ENCODE measurements at places on chromosomes 5 and 9.

DNA sequence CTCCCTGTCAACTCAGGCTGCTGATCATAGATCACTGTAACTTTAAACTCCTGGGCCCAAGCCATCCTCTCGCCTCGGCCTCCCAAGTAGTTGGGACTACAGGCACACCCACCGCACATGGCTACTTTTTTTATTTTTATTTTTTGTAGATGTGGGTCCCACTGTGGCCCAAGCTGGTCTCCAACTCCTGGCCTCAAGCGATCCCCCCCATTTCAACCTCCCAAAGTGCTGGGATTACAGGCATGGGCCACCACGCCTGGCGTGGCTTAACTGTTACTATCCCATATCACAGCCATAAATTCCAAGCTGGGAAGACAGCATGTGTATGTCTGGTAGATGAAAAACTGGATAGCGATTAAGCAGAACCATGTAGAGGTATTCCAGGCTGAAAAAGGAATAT lies 1.0 kb downstream of the HDAC3 start:
- no peak for DNase-seq

- DNase-seq: no peak
Observed at GRCh38 chr9:5479994-5480694, 29.8 kb downstream of the CD274 start.

GRCh38 chr5:55763746-55764420 lies 26.0 kb downstream of the DDX4 start:
- DNase-seq: no peak

DNA sequence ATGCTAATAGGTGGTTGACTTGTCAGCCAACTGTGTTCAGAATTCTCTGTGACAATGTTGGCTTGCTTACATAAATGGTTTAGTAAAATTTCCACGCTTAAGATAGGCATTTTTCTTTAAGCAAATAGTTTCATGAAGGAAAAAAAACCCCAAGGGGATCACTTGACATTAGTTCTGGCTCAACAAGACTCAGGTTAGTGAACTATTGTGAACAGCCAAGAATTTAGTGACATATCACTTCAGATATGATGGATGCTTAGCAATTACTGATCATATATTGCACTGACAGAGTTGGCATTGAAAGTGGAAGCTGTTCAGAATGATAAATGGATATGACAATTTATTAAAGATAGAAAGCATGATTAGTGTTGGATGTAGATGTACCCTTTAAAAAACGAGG lies 218.5 kb downstream of the TMEM232 start:
- no peak for DNase-seq

DNA sequence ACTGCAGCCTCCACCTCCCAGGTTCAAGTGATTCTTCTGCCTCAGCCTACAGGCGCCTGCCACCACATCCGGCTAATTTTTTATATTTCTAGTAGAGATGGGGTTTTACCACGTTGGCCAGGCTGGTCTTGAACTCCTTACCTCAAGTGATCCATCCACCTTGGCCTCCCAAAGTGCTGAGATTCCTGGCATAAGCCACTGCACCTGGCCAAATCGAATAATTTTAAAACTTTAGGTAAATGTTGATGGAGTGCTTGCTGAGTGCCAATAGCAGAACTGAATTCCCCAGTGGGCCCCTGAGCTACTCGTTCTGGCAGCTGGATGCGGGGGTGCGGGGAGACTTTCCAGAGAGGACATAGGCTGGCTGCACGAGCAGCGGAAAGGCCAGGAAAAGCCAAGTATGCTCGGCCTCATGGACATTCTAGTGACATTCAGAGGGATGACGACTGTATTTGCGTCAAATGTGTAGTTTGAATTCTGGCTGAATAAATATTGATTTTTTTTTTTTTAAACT lies 16.8 kb downstream of the TRAF2 start:
- no peak for DNase-seq

- DNase-seq: no peak
Observed at GRCh38 chr9:131234799-131235479, 41.4 kb downstream of the FAM78A start.

- no peak for DNase-seq
Observed at GRCh38 chr5:159459951-159460538, 129.8 kb upstream of the IL12B start.

GRCh38 chr5:177538876-177539275 lies 15.5 kb downstream of the FAM193B start:
- no peak for DNase-seq

DNA sequence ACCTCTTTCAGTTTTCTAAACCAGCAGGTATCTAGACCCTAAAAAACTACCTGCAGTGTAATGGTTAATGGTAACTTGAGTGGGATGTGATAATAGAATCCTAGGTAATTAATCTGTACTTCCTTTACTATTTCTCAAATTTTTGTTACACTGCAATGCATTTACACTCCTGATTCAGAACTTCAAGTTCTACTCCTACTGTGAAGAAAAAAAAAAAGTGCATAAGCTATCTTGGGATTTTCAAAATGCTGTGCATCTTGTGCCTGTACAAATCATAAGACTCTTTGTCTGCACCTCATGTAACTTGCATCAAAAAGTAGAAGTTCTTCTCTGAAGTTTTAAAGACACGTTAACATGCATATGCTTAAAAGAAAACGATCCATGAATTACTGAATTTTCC lies 554.1 kb downstream of the CETN3 start:
- no peak for DNase-seq

DNA sequence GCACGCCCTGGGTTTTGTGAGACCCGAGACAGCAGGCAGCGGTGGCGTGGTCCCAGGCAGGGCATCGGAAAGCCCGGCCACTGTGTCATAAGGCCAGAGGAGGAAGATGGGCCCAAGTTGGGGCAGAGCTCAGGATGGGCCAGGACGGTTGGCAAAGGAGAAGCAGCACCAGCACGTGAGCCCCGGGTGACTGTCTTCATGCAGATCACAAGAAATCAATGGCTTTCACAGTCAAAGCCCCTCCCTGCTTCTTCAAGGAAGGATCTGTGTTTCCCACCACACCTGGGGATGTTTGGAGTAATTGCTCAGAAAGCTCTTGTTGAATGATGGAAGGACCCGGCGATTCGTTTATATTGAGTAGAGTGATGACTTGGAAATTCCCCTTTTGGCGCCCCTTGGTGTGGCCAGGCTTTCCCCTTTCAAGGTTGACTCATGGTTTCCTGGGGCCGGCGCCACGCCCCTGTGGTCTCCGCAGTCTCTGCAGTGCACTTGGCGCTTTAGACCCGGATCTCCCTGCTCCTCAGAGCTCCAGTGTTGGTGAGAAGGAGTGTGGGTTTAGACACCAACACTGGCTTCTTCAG lies 52.1 kb downstream of the IL31RA start:
- no peak for DNase-seq

DNA sequence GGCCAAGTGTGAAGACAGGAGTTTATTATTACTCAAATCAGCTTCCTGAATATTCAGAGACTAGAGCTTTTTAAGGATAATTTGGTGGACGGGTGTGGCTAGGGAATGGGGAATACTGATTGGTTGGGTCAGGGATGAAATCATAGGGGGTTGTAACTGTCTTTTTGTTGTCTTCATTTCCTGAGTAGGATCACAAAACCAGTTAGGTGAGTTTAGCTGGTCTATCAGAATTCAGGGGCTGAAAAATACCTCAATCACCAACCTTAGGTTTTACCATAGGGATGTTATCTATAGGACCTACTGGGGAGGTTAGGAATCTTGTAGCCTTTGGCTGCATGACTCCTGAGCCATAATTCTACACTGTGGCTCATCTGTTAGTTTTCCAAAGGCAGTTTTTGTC lies 235.8 kb downstream of the YTHDC2 start:
- DNase-seq: no peak

DNA sequence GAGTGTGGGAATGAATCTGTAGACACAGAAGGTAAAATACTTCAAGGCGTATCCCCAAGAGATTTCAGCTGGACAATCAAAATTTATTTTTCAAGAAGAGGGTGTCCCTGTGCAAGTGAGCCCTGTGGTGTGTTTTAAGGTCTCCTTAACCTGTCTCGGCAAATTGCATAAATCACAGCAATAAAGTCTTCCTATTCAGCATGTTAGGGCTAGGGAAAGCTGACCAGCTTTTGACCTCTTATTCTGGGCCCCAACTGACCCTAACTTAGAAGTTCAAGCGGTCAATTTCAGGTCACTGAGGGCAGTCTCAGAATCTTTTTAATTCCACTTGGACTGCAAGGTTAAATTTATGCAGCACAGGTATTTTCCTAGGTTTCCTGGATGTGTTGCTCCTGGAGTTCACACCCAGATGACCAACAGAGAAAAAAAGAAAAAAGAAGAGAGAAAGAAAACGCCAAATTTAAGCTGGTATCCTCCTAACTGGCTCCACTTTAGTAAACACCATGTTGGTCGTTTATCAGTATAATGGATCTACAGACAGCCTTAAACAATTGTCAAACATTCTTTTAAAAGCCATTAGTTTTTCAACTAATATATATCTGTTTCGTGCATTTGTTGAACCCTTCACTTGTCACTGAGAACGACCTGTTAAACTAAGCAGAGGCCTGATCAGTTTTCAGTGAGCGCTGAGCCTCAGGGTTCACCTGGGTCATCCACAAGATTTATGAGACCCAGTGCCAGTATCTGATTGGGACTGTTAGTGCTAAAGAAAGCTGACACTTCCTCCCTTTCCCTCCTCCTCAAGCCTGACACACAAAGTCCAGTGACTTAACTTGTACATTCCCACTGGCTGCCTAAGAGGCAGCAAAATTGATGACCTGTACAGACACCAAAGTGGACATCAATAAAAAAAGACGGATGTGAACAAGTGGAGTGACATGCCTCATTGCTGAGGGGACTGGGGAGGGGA lies 546.1 kb downstream of the NR2F1-AS1 start:
- no peak for DNase-seq

GRCh38 chr5:82074950-82075349 lies 103.1 kb downstream of the ATG10 start:
- no peak for DNase-seq
